ENCODE measurements at places on chromosomes 13 and 19.

GRCh38 chr19:54560881-54561385 is 12.7 kb upstream of the LILRA2 start:
- DNase-seq = no peak

GRCh38 chr13:50215399-50215798 is 200.2 kb downstream of the KCNRG start:
- no peak for DNase-seq

DNA sequence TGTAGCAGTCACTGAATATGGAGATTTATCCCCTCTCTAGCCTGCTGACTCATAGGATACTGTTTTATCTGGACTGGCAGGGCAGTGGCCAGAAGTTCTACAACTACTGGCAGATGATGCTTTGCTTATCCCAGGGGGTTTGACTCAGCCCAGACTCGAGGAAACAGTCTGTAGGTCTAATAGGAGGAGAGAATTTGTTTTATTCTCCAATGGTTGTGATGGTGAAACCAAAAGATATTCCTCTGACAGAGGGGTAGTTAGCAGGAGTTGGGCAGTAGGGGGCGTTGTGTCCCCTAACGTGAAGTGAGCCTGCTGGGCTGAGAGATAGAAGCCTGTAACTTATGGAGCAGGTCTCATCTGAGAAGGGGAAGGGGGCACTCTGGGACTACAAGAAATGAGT is 74.9 kb downstream of the WTIP start:
- no peak for DNase-seq

GRCh38 chr13:41148419-41149283 is 16.0 kb upstream of the KBTBD6 start:
- peak; percentile 1 for DNase-seq

- DNase-seq = no peak
Measured at GRCh38 chr13:28097503-28097902, 2.9 kb downstream of the FLT3 start.

DNA sequence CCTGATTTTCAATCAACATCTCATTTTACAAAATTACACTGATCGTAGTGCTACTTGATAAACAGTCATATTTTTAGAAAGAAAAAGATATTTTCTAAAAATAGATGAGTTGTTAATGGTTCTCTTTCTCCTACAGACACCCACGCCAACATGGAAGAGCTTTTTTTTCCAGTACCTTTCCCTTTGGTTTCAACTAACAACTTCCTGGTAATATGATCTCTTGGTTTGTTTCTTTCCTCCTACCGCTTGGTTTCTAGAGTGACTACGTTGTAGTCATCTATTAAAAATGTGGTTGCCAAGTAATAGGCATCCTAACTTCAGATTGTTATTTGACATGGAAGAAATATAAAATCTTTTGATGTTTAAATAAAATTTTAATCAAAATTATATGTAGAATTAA is 189.0 kb downstream of the LACC1 start:
- DNase-seq = no peak

DNA sequence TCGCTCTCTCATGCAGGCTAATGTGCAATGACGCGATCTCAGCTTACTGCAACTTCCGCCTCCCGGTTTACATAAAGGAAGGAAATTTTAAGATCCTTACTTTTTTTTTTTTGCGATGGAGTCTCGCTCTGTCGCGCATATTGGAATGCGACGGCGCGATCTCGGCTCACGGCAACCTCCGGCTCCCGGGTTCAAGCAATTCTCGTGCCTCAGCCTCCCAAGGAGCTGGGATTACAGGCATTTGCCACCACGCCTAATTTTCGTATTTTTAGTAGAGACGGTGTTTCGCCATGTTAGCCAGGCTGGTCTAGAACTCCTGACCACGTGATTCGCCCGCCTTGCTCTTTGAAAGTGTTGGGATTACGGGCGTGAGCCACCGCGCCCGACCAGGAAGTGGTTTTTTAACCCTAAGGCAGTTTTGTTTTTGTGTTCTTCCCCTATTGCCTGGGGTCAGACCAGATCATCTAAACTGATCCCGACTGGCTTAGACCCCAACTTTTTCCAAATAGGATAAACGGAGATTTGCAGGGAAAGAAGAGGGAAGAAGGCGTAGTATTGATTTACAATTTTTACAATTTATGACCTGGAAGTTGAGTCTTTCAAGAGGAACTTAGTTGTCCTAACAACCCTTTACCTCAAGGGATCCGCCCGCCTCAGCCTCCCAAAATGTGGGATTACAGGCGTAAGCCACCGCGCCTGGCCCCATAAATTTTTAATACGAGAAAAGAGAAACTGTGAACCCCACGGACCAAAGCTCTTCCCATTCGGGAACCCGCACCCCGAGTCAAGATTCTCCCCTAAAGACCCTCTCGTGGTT is 142.0 kb downstream of the ZNF737 start:
- DNase-seq = peak; percentile 44

DNA sequence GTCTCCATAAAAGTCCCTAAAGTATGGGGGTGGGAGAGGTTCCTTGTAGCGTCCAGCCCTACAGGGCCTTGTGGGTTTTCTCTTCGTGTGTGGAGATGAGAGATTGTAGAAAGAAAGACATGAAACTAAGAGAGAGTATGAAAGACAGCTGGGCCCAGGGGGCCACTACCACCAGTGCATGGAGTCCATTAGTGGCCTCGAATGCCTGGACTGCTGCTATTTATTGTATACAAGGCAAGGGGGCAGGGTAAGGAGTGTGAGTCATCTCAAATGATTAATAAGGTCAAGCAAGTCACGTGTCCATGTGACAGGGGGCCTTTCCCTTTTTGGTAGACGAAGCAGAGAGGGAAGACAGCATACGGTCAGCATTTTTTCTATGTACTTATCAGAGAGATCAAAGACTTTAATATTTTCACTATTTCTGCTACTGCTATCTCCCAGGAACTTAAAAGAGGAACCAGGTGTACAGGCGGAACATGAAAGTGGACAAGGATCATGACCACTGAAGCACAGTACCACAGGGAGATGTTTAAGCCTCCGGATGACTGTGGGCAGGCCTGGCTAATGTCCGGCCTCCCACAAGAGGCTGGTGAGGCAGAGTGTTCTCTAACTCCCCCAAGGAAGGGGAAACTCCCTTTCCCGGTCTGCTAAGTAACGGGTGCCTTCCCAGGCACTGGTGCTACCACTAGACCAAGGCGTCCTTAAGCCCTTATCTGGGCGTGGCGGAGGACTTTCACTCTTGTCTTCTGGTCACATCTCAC is 25.5 kb downstream of the FGF21 start:
- no peak for DNase-seq

DNA sequence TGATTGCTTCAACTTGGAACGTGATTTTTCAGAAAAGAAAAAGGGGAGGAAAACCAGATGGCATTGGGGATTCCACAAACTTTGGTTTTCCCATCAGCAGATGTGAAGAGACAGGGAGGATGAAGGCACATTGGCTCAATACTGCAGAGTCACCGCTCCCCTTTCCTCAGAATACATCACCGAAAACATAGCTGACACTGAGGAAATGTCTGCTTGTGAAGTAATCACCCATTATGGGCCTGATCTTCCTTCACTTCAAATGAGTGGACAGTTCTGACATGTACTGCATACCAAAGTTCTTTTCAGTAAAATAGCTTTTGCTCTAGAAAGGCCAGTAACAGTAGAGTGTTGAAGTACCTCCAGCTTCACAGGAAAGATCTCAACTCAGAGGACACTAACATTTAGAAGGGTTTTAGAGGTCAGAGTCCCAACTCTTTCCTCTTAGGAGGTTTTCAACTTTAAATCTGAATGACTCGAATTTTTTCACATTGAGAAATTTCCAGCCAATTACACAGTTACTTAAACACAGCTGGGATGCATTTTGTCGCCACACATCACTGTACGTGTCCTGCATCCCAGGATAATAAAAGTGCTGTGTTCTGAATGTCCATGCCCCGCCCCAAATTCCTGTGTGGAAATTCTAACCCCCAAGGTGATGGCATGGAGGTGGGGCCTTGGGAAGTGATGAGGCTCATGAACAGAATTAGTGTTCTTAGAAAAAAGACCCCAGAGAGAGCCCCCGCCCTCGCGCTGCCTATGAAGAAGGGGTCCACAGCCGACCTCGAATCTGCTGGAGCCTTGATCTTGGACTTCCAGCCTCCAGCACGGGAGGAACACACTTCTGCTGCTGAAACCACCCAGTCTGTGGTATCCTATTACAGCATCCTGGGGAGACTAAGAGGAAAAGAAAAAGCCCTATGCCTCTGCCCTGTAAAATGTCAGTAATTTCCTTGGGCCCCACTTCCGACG is 77.7 kb downstream of the COL4A1 start:
- no peak for DNase-seq

GRCh38 chr19:34118879-34119748 is 53.2 kb upstream of the LSM14A start:
- DNase-seq = no peak

- DNase-seq = no peak
Measured at GRCh38 chr13:46598820-46599180, 45.8 kb downstream of the LRCH1 start.

- DNase-seq = no peak
Measured at GRCh38 chr13:94709001-94709834, 3.1 kb downstream of the SOX21 start.

DNA sequence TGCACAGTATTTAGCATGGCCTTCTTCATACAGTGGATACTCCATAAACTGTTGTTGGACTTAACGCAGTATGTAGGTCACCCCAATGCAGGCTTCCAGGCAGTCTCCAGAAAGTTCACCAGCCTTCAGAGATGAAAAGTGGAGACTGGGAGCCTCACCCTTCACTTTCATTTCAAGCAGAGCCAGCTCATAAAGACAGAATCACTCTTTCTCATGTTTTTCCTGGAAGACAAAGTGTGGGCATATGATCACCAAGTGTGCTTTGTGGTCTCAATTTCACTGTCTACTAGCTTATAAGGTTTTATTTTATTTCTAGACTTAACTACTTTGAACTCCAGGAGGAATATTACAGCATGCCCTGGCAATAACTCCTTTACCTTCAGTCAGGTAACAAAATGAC is 26.3 kb upstream of the TNFSF11 start:
- no peak for DNase-seq

GRCh38 chr13:75445717-75446499 is 36.1 kb downstream of the TBC1D4 start:
- DNase-seq = no peak

DNA sequence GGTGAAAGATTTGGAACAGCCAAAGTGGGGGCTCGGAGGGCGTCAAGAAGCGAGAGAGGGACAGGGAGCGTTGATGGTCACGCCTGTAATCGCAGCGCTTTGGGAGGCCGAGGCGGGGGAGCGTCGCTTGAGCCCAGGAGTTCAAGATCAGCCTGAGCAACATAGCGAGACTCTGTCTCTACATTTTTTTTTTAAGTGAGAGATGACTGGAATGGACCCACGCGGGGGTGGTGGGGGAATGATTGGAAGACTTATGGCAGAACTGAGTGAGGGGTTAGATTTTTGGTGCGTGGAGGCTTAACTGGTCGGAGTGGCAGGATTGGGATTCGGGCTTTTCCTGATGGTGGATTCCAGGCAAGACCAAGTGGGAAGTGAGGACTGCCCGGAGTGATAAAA is 725 bp downstream of the PSMD8 start:
- DNase-seq = peak; percentile 86

- DNase-seq = no peak
Measured at GRCh38 chr19:6238643-6239281, 41.0 kb downstream of the MLLT1 start.

- DNase-seq = no peak
Measured at GRCh38 chr13:28408235-28408848, 86.6 kb downstream of the FLT1 start.

GRCh38 chr13:35789335-35790165 is 313.1 kb upstream of the MAB21L1 start:
- no peak for DNase-seq

DNA sequence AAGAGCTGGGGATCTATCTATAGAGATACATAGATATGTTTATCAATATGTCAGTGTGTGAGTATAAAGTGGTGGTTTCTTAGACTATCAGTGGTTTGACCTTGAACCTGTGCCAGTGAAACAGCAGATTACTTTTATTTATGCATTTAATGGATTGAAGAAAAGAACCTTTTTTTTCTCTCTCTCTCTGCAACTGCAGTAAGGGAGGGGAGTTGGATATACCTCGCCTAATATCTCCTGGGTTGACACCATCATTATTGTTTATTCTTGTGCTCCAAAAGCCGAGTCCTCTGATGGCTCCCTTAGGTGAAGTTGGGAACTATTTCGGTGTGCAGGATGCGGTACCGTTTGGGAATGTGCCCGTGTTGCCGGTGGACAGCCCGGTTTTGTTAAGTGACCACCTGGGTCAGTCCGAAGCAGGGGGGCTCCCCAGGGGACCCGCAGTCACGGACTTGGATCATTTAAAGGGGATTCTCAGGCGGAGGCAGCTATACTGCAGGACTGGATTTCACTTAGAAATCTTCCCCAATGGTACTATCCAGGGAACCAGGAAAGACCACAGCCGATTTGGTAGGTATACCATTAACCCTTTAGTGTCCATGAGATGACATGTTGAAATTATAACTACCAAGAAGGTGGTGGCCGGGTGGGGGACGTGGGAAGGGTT is 880 bp downstream of the FGF9 start:
- DNase-seq = no peak

DNA sequence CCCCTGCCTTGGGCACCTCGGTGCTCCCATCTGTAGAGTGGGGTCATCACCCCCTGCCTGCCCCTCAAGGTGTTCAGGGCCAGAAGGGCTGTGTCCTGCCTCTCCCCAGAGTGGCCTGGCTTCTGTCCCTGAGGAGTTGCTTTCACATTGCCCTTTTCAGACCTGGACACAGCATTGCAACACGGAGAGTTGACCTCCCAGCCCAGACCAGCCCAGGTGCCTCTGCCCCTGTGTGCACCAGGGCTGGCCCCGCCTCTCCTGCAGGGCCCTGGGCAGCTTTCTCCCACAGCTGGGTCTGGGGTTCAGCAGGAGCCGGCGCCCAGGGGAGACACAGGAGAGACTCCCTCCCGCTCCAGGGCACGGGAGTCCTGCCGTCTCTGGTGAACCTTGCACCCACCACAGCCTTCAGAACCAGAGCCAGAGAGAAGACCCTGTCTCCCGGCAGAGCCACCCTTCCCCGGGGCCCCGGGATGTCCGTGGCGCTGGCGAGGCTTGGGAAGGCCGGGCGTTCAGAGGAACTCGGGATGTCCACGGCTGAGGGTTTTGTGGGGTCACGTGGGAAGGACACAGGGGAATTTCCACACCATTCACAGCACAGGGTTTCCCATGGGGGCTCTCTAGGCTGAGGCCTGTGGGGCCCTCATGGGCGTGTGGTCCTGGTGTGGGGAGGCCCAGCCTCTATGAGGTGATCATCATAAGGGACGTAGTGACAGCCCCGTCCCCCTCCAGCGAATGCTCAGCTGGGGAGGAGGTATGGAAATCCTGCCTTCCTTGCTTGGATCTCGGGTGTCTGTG is 23.2 kb downstream of the C13orf46 start:
- DNase-seq = no peak

DNA sequence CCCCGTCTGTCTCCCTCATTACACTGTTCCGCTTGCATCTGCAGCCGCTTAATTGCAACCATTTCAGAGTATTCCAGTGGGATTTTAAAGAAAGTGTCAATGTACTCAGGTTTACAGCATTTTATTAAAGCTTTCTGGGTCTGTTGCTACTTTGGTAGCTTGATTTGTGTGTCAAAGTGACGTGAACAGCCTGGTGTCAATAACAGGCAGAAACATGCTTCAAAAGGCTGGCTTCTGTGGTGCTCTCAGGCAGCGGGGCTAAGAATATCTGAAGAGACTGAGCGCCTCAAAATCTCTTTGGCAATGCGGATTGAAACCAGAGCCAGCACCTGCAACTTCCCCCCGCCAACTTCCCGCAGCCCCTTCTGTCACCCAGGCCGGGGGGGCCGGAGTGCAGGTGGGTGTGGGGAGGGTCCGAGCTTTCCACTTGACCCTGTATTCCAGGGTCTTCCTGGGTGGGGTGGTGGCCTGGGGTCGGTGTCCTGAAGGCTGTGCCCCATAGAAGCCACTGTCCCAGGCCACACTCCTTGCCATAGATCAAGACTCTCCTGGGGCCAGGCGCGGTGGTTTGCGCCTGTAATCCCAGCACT is 81.2 kb downstream of the KDM4B start:
- DNase-seq = no peak

All from NCI-H2227 treated with DMSO at 0.1 percent for 48 hours (cell line).